ENCODE measurements at places on chromosomes 11 and 22.

DNA sequence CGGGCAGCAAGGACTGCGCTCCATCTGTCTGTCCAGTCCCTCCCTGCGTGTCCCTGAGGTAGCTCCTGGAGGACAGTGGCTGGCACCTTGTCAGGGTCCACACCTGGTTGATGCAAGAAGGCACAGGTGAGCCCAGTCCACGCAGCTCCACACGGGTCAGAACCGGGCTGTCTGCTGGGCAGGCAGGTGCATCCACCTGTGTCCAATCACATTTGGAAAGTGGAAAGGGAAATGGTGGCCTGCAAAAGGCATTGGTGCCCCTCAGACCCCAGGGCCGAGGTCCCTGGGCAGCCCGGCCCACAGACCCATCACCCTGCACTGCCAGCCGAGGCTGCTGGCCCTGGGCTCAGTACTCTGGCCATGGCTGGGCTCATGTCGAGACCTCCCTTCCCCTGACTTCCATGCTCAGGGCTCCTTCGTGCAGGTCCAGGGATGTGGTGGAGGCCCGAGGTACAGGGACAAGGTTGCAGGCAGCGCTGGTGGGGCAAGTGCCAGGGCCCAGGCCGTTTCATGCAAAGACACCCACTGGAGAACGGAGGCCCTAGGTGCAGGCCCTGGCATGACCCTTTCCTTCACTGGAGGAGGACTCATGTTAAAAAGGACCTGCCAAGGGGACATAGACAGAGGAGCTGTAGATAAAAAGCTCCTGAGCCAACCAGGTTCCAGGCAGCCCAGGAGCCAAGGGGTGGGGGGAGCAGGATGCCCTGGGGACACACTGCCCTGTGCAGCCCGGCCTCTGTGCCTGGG lies 38.9 kb upstream of the TH start:
- no peak for DNase-seq

GRCh38 chr11:105767931-105768330 lies 158.1 kb downstream of the GRIA4 start:
- DNase-seq = no peak

- DNase-seq = no peak
Measured at GRCh38 chr22:26041931-26042330, 127.3 kb upstream of the SEZ6L start.

- no peak for DNase-seq
Measured at GRCh38 chr22:23217171-23218052, 37.1 kb downstream of the BCR start.

DNA sequence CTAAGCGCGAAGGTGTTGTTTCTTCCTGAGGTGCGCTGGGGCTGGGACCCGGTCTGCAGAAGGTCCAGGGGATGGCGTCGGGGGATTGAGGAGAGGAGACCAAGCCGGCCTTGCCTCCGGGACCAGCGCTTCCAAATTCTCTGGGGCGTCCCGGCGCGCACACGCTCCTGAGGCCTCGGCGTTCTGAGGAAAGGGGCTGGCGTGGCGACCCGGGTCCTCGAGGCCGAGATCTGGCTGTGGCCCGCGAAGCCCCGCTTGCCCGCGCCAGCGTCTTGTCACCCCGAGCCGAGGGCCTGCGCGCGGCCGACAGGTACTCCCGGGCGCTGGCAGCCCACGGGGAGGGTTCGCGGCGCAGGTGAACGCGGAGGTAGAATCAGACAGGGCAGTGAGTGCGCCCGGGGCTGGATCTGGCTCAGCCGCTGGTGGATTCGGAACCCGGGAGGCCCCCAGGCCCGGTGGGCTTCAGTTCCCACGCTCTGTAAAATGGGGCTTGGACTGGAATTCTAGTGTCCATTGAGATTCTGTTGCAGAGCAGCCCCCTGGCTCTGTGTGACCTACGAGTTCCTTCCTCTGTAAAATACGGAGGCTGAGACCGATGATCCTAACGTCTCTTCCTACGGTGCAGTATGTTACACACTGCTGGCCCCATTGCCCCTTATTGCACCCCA lies 14.7 kb downstream of the SSH3 start:
- DNase-seq = no peak

DNA sequence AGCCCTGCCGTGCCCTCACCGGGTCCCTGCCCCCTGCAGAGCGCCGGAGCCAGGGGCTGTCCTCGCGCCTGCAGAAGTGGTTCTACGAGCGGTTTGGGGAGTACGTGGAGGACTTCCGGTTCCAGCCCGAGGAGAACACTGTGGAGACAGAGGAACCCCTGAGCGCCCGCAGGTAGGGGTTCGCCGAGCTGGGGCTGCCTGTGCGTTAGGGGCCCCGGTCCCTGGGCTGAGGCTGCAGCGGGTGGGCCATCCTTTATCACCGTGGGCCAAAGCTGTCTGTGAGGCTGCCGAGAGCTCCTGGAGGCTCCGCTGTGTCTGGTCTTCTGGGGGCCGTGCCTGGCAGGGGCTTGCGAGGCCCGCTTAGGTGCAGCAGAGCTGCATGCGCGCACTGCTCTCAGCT lies 42.8 kb downstream of the GRAMD4 start:
- DNase-seq = no peak

- DNase-seq = no peak
Measured at GRCh38 chr22:42792909-42793847, 63.9 kb downstream of the ARFGAP3 start.

DNA sequence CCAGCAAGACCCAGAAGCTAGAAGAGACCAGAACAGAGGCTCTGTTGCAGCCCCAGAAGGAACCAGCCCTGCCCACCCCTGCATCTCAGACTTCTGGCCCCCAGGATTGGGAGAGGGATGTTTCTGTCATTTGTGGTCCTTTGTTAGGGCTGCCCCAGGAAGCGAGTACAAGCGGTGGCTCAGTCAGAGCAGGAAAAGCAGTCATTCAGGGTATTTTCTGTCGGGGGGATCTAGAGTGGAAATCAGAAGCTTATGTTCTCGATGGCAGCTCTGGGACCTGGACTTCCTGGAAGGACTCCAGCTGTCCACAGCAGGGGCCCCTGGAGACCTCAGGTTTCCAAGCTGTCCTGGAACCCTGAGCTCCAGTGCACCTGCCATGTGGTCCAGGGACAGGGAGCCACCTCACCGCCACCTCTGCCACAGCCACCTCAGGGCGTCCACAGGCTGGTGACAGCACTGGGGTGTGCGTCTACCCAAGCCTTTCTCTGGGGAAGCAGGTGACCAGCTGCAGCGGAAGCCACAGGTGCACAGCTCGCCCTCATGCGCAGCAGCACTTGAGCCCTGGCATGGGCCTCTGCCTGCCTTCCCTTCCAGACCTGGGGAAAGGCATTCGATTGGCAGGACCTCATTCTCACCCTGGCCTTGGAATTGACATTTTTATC lies 2.6 kb downstream of the KRTAP5-5 start:
- DNase-seq = no peak

DNA sequence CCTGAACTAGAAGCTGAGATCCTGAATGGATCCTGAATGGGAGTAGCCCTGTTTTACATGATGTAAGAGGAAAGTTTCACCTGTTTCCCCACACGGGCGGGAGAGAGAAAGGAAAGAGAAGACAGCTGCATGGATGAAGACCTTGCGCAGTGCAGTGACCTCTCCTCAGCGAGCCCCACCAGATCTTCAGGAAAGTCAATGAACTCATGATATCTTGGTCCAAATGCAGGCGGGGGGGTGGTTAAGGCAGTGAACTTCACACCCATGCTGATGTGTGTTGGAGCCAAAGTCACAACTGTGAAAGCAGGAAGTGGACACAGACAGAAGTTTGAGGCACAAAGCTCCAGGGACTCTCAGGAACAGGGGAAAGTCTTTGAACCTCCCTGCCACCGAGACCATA lies 8.6 kb upstream of the FJX1 start:
- no peak for DNase-seq

DNA sequence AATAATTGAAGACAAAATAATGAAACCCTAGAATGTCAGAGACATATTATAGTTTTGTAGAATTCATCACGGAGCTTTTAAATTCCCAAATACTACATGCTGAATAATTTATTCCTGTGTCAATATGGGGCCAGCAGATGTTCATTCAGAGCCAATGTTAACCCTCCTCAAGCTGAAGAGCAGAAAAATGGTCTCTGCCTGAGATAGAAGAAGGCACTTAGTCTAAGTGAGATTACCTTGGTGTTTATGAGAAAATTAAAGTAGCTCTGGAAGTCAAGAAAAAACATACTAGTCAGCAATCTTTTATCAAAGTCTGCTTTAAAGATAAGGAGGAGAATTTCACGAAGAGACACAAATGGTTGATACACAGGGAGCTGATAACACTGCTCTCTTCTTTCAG lies 328.2 kb downstream of the TTC28 start:
- DNase-seq = no peak

DNA sequence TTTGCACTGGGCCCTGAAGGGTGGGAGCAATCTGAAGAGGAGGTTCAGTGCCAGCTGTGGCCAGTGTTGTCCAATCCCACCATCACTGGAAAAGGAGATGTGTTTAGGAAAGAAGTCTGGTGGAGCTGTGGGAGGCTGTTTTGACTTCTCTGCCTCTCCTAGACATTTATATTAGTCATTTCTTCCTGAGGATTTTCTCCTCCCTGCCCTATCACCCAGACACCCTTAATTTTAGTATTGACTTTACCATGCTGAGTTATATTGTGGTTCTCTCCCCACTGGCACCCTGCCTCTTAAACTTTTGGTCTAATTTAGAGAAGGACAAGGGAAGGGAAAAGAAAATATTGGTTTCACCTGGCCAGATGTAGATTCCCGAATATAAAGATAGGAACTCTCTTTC lies 159.1 kb downstream of the WNT11 start:
- no peak for DNase-seq

- no peak for DNase-seq
Measured at GRCh38 chr11:17686231-17686980, 33.0 kb upstream of the MYOD1 start.

GRCh38 chr22:20157430-20158183 lies 6.8 kb upstream of the CCDC188 start:
- DNase-seq = no peak

- DNase-seq = no peak
Measured at GRCh38 chr11:78318321-78319114, 99.1 kb downstream of the GAB2 start.

DNA sequence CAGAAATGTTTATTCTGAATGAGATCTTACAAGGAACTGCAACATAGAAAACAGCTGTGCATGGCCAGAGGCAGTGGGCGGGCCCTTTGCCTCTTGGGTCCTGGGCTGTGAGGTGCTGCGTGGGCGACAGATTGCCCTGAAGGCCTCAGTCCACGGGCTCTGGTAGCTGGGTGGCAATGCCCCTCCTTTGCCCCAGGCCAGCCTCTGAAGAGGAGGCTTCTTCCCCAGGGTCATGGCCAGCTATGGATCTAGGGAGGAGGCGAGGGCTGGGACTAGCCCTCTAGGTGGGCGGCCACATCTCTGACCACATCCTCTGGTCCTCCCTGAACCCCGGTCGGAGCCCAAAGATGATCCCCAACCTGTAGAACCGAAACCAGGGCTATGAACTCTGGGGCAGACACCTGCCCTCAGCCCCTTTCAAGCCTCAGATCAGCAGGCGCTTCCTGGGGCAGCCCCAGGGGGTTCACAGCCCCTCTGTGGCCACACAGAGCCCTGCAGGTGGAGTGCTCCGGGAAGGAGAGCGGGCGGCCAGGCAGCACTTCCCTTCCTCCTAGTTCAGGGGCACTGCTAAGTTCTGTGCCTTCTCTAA lies 6.6 kb upstream of the CDC42BPG start:
- DNase-seq = no peak

DNA sequence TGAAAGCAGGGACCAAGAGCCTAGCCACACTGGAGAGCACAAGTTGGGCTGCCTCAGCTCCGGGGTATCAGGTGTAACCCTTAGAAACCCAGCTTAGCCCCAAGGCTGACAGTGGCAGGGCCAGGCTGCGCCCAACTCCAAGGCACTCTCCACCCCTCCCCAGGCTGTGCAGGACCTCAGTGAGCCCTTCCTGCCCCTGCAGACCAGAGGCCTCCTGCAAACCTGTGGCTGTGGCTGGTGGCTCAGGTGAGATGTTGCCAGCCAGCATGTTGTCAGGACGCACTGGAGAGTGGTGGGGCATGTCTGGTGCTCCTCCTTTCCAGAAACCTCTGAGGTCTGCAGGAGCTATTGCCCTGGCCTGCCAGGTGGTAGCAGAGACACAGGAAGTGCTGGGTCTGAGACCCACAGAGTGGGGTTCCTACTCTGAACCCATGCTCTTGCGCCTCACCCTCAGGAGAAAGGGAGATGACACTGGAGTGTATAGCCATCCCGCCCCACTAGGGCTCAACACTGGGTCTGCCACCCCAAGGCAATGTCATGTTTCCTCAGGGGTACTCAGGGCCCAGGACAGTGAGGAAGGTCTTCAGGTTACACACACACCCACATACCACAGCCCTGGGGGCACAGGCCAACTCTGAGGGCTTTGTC lies 2.4 kb upstream of the SCARF2 start:
- no peak for DNase-seq

DNA sequence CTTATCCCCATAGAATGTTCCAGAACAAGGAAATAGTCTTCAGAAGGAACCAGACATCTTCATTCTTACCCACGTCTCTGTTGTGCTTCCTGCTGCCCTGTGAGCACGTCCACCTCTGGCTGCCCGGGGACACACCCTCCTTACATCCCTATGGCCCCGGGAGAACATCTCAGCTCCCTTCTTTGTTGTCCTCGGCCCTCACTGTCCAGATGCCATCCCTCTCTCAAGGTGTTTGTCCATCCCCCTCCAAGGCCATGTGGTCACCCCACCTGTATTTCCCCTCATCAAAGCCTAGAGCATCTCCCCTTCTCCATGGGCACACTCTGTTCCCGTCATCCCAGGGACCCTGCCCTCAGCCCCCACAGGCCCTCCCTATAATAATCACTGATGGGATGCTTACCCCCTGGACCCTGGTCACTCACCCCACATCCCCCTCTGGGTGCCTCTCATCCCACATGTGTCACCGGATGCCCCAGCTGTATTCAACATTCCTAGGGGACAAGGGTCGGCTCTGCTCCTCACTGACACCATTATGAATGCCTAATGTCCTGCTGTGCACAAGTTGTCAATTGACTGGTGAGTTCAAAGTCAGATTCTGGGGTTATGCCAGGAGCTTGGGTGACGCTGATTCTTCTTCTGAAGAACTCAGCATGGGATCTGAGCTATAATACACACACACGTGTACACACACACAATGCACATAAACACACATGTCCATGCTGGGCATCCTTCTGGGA lies 28.8 kb downstream of the IGLL5 start:
- no peak for DNase-seq

GRCh38 chr11:93512949-93513667 lies 30.1 kb downstream of the SMCO4 start:
- no peak for DNase-seq

- no peak for DNase-seq
Measured at GRCh38 chr11:123405123-123405592, 24.9 kb upstream of the GRAMD1B start.

DNA sequence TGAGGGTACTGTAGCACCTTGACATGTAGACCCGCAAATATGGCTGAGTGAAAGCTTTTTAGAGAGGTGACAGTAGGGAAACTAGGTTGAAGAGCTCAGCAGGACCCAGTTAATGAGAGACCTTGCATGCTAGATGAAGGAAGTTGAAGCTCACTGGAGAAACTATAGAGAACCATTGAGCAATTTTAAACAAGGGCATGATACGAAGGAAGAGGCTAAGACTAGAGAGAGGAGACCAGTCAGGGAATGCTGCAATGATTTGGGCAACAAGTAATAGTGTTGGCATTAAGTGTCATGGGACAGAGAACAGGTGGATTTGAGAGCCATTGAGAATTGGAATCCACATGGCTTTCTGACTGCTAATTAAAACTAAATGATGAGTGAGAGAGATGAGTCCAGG lies 4.1 kb downstream of the OLFML1 start:
- DNase-seq = no peak

Data from HuH-7 (cell line).